ENCODE measurements at places on chromosomes 16 and 17.

- no peak for DNase-seq
Measured at GRCh38 chr16:698911-699671, 6.5 kb downstream of the FBXL16 start.

- DNase-seq = no peak
Measured at GRCh38 chr16:75415169-75415905, 18.0 kb downstream of the CFDP1 start.

DNA sequence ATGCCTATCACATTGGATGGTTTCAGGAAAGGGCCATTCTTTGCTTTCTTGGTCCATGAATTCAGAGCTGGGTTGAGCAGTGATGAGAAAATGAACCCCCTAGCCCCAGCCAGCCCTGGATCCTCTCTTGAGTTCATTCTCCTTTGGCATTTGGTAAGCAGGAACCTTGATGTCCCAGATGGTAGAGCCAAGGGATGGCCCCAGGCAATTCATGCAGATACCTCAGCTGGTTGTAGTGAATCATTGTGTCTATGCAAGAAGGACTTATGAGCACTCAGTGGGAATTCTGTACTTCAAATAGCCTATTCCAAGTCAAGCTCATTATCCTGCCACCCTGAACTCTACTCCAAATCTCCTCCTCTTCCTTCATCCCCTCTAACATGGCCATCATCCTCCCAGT is 412.7 kb downstream of the UTP18 start:
- no peak for DNase-seq

DNA sequence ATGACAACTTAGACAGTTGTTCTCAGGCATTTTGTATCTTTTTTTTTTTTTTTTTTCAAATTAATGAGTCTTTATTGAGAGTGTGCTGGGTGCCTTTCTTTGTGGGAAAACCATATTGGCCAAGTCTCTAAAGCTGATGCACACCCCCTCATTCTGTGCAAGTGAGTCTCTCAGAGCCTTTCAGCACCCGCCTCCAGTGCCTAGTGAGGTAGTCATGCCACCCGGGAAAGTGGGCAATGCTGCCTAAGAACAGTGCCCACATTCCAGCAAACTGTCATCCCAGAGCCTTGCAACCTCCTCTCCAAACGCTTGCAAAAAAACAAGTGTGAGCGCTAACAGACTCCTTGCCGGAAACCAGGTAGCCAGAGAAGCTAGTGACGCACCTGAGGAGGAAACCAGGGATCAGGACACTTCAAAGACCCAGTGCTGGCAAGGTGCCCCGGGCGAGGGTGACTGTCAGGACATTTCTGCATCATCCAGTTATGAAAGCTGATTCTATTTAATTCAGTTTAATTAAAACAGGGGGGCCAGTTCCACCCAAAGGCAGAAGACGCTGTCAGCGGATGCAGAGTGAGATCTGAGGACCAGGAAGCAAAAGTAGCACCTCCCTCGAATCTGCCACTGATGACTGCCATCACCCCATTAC is 34.9 kb downstream of the SMARCE1 start:
- DNase-seq = no peak

DNA sequence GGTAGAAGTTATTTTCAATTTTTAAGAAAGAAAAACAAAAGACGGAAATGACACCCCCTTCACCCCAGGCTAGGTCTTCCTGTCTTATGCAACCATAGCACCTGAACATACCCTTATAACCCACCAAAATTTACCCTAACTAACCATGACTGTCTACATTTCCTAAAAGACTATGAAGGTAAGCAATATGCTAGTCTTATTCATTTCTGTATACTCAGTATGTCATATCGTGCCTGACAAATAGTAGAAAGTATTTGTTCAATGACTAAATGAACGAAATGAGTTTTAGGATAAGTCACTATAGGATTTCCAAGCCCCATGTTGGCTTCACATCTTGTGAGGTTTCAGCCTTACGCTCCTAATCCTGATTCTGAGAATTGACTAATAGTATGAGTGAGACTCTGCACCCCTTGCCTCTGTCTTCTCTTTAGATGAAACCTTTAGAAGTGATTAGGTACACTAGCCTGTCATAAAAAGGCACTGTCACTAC is 6.5 kb downstream of the ADAT1 start:
- no peak for DNase-seq

GRCh38 chr16:14496786-14497185 is 133.3 kb downstream of the PARN start:
- DNase-seq = no peak

GRCh38 chr16:54289242-54289944 is 2.8 kb upstream of the IRX3 start:
- no peak for DNase-seq

- no peak for DNase-seq
Measured at GRCh38 chr17:31248986-31249834, 47.8 kb downstream of the OMG start.

DNA sequence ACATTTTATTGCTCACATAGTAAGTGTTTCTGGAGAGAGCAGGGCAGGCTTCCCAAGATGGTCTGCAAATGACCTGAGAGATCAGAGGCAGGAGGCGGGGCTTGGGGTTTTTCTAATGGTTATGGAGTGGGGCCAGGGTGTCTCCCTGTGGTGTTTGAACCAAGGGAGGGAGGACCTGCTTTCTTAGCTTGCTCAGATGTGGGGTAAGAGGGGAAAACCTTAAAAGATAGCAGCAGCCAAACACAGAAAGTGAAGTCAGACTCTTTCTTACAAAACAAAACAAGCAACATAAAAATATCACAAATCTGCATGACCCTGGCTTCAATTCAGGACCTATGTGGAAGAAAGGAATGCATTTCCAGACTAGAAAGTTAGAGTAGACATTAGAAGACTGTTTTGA is 22.9 kb upstream of the DNAJA2 start:
- DNase-seq = no peak

GRCh38 chr17:2955931-2956582 is 107.3 kb downstream of the OR1D5 start:
- no peak for DNase-seq

- no peak for DNase-seq
Measured at GRCh38 chr17:28777178-28777577, 33.4 kb downstream of the TRAF4 start.

DNA sequence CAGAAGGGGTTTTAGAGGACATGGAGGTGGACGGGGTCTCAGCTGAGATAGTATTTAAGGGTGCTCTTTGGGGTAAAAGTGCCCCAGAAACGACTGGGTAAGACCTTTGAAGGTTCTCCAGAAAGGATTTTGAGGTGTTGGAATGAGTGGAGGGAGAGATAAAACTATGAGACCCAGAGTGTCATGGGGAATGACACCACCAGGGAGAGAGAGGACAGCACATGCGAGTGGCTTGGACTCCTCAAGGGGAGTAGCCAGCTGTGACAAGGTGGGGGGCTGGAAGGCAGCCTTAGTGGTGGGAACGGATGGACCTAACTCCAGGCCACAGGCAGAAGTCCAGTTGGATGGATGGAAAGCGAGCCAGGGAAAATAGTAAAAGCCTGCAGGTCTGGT is 19.2 kb upstream of the PITPNM3 start:
- no peak for DNase-seq

DNA sequence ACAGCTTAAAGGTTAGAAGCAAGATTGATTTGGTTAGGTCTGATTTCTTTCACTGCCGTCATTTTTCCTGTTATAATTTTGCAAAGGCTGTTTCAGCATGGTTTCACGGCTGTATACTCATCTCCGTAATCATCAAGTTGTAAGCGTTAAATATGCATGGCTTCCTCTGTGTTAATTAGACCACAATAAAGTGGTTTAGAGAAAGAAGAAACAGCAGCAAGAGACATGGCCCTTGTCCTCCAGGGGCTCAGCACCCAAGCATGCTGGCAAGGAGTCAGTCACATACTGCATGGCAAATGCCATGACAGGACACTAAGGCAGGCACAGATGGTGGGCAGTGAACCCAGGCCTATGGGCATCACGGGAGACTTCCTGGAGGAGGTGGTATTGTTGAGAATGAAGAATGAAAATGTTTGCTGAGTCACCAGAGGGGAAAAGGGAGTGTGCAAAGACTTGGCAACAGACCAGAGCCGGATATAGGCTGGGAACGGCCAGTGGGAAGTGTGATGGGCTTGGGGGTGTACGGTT is 61.4 kb upstream of the PLCG2 start:
- no peak for DNase-seq

GRCh38 chr16:1659031-1659430 is 19.0 kb upstream of the JPT2 start:
- no peak for DNase-seq

GRCh38 chr16:2518823-2519710 is 1.1 kb upstream of the AMDHD2 start:
- DNase-seq = no peak

GRCh38 chr16:35714665-35715064 is 2255.3 kb downstream of the TP53TG3F start:
- DNase-seq = no peak

DNA sequence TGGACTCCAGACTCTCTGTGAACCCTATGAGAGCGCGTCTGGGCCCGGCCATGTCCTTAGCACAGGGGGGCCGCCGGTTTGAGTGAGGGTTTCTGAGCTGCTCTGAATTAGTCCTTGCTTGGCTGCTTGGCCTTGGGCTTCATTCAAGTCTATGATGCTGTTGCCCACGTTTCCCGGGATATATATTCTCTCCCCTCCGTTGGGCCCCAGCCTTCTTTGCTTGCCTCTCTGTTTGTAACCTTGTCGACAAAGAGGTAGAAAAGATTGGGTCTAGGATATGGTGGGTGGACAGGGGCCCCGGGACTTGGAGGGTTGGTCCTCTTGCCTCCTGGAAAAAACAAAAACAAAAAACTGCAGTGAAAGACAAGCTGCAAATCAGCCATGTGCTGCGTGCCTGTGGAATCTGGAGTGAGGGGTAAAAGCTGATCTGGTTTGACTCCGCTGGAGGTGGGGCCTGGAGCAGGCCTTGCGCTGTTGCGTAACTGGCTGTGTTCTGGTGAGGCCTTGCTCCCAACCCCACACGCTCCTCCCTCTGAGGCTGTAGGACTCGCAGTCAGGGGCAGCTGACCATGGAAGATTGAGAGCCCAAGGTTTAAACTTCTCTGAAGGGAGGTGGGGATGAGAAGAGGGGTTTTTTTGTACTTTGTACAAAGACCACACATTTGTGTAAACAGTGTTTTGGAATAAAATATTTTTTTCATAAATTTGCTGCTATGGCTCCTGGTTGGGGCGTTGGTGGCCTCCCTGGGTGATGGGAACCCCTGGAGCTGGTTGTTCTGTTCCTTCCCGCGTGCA is 23.1 kb downstream of the STAT5A start:
- DNase-seq = no peak

DNA sequence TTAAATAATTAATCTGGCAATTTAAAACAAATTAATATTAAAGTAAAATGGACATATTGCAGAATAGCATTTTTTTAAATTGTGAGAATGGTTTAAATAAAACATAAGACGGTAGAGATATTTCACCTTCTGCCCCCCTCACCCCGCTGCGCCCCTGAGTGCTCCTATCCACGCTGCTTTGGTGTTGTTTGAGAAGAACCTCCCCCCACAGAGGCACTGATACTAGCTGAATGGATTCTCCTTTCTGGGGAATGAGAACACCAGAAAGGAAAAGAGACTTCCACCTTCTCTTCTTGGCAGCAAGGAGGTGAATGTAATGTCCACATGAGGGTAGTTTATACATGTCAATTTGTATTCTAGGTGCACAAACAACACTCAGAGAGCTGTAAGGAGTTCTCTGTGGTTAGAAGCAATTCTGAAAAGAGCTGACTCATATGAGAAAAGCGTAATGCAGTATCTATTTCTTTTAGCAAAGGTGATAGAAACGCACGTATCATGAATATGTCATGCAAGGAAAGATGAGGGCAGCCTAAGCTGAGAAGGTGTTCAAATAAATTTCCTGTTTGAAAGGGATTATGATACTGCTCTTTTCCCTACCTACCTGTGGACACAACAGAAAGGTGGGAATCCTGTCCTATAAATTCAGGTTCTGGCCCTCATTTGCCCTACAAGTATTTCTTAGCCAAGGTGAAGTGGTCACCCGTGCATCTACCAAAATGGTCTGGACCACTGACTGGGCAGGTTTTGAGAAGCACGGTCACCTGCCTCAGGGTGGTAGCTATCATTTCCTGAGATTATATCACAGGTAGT is 126.9 kb downstream of the PARN start:
- no peak for DNase-seq

DNA sequence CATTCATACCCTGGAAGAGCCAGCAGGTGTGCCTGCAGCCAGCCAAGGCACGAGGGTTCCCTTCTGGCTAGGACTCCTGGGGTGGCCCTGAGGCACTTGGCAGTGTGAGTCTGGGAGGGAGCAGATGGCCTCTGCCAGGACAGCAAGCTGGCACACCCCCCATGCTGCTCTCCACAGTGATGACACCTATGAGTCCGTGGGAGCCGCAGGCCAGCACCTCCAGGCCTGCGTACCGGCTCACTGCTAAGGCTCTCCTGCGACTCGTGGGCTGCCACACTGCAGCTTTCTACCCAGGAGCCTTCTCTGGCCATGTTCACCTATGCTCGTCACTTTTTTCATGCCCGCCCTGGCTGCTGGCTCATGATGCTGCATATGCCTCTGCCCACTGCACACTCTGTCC is 68.1 kb downstream of the NDEL1 start:
- no peak for DNase-seq

DNA sequence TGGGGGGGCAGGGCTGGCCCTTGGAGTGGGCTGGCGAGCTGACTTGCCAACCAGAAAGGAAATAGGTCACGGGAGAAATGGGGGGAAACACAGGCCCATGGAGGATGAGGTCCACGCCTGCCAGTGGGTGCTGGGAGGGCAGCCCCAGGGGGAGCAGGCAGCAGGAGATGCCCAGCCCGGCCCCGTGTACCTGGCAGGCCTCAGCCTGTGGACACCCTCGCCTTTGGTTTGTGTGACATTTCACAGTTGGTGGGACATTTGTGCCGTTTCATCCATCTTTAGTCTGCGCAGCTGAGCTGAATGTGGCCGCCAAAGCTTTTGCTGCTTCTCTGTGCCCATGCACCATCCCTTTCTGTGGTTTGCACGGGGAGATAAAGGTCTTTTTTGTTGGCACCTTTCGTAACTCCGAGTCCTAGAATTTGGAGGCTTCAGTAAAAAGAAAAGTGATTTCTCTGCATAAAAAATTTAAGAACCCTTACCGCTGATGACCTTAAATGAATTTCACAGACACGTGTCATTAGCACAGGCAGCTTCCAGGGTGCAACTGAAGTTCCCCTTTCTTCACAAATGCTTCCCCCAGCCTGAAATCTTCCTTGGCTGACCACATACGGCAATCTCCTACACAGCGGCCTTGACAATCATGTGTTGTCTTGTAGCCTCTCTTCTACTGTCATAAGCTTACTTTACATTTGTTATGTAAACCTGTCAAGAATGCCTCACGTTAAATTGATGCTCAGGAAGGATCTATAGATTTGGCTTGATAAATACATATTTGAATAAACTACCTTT is 193.6 kb downstream of the RPTOR start:
- no peak for DNase-seq

DNA sequence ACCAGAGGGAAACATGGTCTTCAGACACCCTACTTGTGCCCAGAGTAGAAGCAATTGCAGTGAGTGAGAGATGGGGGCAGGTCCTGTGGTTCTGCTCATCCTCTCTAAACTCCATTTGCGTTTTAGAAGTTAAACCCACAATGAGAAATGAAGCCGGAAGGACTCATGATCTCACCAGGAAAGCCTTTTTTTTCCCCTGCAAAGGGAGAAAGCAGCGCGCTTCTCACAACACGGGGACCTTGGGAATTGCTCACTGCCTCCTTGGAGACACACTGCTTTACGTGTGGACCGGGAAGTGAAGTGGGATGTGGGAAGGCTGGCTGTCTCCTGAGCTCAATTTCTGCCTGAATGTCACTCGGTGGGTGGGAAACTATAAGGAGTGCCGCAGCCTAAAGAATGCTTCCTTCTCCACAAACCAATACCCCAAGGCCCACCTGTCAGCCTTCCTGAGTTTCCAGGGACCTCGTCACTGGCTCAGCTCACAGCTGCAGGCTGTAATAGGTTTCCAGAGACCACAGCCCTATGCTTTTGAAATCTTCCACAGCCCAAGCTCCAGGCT is 365.4 kb downstream of the XYLT1 start:
- DNase-seq = no peak

Measured in cortex of kidney (tissue), 1 donor.